ENCODE measurements at places on chromosomes 11 and 22.
A peak's percentile ranks its signal among the peaks of the same experiment; 100 is the strongest.

- no peak for DNase-seq
Observed at GRCh38 chr11:67303132-67303834, at the start of gene SSH3. TSS of gene SSH3 (plus strand) at chr11:67303530. CDS start at chr11:67303626, 96 bp downstream.

DNA sequence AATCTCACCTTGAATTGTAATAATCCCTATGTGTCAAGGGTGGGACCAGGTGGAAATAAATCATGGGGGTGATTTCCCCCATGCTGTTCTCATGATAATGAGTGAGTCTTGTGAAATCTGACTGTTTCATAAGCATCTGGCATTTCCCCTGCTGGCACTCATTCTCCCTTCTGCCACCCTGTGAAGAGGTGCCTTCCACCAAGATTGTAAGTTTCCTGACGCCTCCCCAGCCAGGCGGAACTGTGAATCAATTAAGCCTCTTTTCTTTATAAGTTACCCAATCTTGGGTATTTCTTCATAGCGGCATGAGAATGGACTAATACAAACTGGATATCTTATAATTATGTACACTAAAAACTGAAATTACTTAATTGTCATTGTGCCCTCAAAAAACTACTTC lies 189.2 kb upstream of the API5 start:
- DNase-seq = no peak

DNA sequence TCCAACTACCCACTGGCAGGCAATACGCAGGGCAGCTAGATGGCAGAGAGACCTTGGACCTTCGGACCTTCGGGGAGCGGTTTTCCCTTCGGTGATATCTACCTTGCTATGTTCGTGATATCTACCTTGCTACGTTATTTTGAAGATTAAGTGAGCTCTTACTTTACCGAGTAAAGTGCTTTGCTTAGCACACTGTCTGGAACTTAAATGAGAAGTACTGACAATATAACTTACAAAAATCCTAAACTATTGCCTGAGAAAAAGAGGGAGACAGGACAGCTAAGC lies 1.0 kb upstream of the PRDM10 start:
- DNase-seq = no peak

- DNase-seq = no peak
Observed at GRCh38 chr22:49643466-49643865, 184.2 kb downstream of the BRD1 start.

DNA sequence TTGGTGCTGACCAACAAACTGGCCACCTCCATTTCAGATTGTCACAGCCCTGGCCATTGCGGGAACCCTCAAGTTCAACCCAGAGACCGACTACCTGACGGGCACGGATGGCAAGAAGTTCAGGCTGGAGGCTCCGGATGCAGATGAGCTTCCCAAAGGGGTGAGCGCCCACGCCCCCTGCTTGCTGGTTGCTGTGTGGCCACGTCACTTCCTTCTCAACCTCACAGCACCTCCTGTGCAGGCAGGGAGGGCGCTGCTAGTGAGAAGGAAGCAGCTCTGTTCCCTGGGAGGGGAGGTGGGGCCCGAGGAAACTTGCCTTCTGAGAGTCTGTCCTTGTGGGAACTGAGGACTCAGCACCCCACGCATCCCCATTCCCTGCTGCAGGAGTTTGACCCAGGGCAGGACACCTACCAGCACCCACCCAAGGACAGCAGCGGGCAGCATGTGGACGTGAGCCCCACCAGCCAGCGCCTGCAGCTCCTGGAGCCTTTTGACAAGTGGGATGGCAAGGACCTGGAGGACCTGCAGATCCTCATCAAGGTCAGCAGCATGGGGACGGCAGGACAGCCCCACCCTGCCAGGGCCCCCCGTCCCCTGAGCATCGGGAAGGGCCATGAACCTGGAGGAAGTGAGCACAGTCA lies 19.3 kb downstream of the POLR3H start:
- no peak for DNase-seq

DNA sequence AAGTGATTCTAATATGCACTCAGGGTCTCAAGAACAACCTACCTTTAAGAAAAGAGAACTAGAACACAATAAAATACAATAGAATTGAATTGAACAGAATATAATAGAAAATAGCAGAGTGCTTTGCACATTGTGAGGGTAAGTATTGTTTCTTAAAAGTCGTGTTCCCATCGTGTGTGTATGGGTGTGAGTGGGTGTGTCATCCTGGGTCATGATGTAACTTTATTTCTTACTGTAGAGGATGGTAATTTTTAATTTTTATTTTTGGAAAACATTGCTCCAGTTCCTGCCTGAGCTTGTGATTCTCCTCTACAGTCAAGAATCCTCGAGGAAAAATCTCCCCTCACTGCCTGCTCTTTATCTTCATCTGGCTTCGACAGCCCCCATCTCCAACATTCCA lies 75.7 kb upstream of the CSNK2A3 start:
- DNase-seq = no peak

- no peak for DNase-seq
Observed at GRCh38 chr11:89736566-89736965, 26.5 kb downstream of the TRIM77 start.

- DNase-seq = no peak
Observed at GRCh38 chr11:91365986-91366585, 858.5 kb upstream of the FAT3 start.

- DNase-seq = peak; percentile 42
Observed at GRCh38 chr11:36376888-36377758, 81.0 kb downstream of the PRR5L start.

Data from T-helper 17 cell (primary cell).